ENCODE measurements at places on chromosomes 7 and 10.

- peak; percentile 30 for DNase-seq
Measured at GRCh38 chr7:33334349-33334748, 205.0 kb downstream of the BBS9 start.

- DNase-seq: peak; percentile 75
Measured at GRCh38 chr10:112375721-112376395, 1.9 kb downstream of the ACSL5 start.

DNA sequence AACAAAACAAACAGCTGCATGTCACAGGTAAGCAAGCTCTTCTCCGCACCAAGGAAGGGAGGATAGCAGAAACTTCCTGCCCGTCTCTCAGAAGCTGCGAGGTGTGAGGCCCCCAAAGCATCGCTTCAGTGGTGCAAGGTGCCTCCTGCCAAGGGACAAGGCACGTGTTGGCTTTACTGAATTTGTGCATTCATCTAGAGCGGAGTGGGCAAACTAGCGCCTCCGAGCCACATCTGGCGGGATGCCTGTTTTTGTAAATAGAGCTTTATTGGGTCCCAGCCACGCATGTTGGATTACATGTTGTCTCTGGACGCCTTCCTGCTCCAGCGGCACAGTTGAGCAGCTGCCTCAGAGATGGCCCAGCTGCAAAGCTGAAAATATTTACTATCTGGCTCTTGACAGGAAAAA, 27.7 kb downstream of the PHYH start:
- DNase-seq: no peak

- no peak for DNase-seq
Measured at GRCh38 chr10:130767116-130767730, 544.3 kb downstream of the TCERG1L start.

DNA sequence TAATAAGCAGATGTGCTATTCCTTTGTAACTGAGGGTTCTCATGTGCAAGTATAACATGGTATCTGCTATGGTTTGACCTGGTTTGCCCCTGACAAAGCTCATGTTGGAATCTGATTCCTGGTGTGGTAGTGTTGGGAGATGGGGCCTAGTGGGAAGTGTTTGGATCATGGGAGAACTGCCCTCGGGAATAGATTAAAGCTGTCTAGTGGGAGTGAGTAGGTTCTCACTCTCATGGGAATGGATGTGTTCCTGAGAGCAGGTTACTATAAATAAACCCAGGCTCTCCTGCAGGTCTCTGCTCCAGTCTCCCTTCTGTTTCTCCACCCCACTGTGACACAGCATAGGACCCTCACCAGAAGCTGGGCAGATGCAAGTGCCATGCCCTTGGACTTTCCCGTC, 97.7 kb downstream of the ATE1 start:
- DNase-seq: no peak

GRCh38 chr7:31108097-31108657, 56.1 kb downstream of the ADCYAP1R1 start:
- no peak for DNase-seq

GRCh38 chr10:116526219-116526618, 19.5 kb upstream of the PNLIP start:
- DNase-seq: no peak

DNA sequence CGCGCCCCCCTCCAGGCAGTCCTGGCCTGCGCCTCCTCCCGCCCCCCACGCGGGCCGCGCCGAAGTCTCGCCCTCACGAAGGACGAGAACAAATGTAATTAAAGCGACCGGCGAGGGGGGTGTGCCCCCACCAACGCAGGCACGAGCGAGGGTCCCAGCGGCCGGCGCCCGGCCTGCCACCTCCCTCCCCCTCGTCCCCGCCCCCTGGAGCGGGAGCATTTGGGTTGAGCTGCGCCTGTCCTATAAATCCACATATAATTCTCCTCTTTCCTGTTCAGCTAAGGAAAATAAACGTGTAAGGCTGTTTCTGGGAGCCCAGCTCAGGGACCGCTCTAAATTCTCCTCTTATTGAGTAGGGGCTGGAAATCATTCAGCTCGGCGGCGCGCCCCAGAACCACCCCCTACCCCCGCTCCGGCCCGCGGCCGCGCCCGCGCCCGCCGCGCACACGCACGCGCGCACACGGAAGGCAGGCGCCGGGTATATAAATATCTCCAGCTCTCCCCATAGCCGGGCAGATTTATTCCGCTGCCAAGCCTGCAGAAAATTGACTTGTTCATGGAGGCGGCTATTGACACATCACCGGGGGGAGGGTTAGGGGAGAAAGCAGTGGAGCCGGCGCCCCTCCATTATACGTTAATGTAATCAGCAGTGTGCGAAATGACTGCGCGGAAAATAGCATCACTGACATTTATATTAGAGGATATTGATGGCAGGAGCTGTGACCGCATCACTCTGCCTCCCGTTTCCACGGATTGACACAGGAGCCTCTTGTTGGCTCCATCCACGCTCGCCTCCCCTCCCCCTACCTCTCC, 61.6 kb upstream of the BTRC start:
- no peak for DNase-seq

- no peak for DNase-seq
Measured at GRCh38 chr10:43970717-43971116, 322.0 kb upstream of the ZNF32 start.

GRCh38 chr10:13099666-13100348, at the start of gene OPTN:
TSS of gene OPTN (plus strand) at chr10:13100163. CDS start at chr10:13109123, 8,960 bp downstream.
- peak; percentile 93 for DNase-seq
